AG04449 (cell line): ENCODE measurements at places on chromosomes 7 and 10.

GRCh38 chr10:74117738-74118137, 32.9 kb downstream of the AP3M1 start:
- no peak for DNase-seq

GRCh38 chr7:145848691-145849090, 267.9 kb upstream of the CNTNAP2 start:
- no peak for DNase-seq

DNA sequence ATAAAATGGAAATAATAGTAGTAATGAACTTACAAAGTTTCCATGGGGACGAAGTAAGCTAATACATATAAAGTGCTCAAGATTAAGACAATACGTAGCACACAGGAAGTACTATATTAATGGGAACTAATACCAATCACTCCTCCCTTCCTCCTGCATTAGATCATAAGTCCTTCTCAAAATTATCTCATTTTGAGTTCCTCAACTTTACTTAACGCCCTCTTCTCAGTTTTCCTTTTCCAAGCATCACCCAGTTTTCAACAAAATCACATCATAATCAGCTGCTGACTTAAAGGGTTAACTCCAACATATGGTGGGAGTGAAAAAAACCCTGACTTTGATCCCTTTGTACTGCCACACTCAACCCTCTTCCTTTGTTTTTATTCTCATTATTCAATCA, 24.4 kb downstream of the JMJD1C start:
- DNase-seq: no peak

GRCh38 chr7:128358233-128358632, 3.3 kb downstream of the PRRT4 start:
- no peak for DNase-seq

DNA sequence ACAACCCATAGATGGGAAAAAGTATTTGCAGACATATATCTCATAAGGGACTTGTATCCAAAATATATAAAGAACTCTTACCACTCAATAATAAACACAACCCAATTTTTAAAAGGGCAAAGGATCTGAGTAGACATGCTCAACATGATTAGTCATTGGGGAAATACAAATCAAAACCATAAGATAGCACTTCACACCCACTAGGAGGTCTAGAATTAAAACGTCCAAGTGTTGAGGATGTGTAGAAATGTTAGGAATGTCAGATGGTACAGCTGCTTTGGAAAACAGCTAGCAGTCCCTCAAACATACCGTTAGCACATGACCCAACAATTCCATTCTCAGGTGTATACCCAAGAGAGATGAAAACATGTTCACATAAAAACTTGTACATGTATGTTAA, 8.3 kb downstream of the PSTK start:
- DNase-seq: no peak

GRCh38 chr7:85125651-85126131, 61.2 kb downstream of the SEMA3D start:
- no peak for DNase-seq

DNA sequence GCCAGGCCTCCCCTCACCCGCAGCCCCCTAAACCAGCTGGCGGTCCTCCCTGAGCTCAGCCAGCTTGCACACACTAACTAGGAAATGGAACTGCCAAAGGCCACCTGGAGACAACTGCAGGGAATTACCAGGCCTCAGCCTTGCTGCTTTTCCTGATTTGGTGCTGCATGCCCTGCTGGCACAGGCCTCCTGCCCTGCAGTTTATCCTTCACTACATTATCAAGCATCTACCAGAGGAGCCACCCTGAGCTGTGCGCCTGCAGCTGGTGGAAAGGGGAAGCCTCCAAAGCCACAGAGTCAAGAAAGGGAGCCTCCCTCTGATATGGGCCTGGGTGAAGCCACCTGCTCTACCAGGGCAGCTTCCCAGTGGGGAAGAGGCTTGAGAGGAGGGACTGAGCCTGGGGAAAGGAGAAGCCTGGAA, 139.8 kb downstream of the GRID1 start:
- DNase-seq: no peak

DNA sequence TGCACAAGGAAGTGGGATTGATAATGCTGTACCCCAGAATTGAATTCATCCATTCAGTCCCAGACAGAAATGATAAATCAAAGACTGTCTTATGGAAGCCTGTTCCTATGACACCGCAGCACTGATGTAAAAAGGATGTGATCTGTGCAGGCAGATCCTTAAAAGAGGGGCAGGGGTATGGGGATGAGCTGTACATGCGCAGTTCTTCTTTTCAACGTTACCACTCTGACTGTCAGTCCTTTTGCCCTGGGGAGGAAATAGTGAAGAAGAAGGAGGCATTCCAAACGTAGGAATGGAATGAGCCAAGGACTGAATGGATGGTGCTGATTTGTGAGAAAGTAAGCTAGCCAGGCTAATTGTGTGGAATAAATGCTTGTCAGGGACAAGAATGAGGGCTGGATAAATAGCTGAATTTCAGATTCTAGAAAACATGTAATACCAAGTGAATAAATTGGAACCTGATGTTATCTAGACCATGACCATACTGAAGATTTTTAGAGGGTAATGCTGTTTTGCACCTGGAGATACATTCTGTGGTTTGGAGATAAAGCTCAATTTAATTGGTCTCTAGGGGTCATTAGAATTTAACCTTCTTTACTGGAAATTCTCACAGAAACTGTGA, 509.3 kb downstream of the SORCS3 start:
- DNase-seq: peak; percentile 23

- DNase-seq: no peak
Observed at GRCh38 chr7:100874300-100874576, 665 bp upstream of the SRRT start.

GRCh38 chr10:123402656-123403055, 248.5 kb downstream of the BUB3 start:
- no peak for DNase-seq

GRCh38 chr10:105699504-105699903, 1058.4 kb downstream of the SORCS3 start:
- DNase-seq: no peak

GRCh38 chr7:135364206-135364605, 130.6 kb downstream of the STRA8 start:
- no peak for DNase-seq

- DNase-seq: no peak
Observed at GRCh38 chr7:70620333-70621055, 511.4 kb upstream of the GALNT17 start.

DNA sequence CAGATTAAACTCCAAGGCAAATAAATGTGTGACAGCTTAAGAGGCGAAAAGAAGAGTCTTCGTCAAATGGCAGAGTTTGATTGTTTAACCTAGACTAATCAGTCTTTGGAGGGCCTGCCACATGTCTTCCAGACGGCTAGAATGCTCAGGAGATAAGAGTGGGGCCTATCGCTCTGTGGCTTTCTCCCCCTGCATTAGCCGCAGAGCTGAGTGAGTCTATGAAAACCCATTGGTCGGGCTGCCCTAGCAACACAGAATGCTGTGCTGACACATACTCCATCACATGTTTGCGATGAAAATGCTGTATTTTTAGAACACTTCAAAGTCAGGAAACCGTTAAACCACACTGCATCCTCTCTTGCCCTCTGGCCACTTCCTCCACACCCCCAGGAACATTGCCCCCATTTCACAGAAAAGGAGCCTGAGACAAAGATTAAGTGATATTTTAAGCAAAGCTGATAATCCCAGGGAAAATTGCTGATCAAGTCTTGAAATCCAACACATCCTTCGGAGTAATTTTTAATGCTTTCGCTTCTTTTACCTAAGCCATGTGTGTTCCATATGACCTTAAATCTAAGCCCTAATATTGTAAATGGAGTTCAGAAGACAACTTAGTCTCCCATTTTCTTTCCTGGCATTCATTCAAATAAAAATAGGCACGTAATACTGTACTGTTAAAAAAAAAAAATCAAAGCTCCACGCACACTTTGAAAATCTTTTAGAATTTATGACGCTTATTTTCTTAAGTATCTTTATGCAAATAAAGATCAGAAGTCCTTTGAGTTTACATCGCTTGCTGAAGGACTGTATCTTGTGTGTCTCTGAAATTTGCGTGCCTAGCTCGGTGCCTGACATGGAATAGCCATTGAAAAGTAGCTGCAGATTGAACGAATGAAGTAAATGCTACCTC, 161.2 kb downstream of the CELF2 start:
- peak; percentile 52 for DNase-seq

GRCh38 chr7:69862413-69863064, 264.3 kb downstream of the AUTS2 start:
- DNase-seq: no peak

- DNase-seq: no peak
Observed at GRCh38 chr10:131875501-131875900, 25.3 kb upstream of the PPP2R2D start.

- no peak for DNase-seq
Observed at GRCh38 chr10:113180401-113181154, 230.5 kb downstream of the TCF7L2 start.

GRCh38 chr10:72689660-72690059, 2.3 kb upstream of the MCU start:
- DNase-seq: no peak

DNA sequence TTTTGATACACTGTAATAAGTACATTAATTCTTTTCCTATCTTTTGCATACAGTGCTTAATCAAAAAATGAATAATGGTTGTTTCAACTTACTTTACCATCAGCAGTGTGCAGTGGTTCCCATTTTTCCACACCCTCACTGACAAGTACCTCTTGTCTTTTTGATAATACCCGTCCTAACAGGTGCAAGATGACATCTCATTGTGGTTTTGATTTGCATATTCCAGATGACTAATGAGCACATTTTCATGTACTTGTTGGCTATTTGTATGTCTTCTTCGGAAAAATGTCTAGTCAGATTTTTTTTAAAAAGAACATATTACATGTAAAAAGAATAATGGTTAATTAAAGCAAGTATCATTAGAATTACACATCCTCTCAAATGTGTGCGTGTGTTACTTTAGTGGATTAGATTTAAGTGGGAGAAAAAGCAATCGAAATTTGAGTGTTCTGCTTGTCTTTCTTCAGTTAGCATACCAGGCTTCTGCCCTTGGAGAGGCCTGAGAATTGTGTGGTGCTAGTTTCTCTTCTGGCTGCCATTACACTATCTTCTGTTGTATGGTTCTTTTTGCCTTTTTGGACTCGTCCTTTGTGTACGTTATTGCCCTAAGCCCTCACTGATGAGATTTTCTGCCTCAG, 291.2 kb downstream of the AUTS2 start:
- no peak for DNase-seq

DNA sequence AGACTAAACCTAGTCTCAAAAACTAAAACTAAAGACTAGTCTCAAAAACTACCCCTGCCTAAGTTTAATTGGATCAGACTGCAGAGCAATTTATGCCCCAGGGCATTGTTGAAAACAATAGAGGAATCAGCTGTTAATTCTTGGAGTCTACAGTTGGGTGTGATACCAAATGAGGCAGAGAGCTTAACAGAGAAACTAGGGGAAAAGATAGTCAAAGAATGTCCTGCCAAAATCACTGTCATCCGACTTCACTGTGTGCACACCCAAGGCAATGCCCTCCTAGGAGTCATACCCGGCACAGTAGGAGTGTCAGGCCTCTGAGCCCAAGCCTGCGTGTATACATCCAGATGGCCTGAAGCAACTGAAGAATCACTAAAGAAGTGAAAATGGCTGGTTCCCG, 90.5 kb upstream of the TOMM7 start:
- DNase-seq: no peak

- DNase-seq: no peak
Observed at GRCh38 chr7:157597562-157597961, 260.8 kb downstream of the DNAJB6 start.

GRCh38 chr10:82267960-82268359, 393.0 kb downstream of the NRG3 start:
- DNase-seq: no peak
